Stimulated activated CD4-positive, alpha-beta T cell treated with anti-CD3 and anti-CD28 coated beads, Interleukin-15, amount 100 ng/mL, for 48 hours (primary cell): ENCODE measurements at places on chromosomes 5 and 9.
A peak's percentile ranks its signal among the peaks of the same experiment; 100 is the strongest.

DNA sequence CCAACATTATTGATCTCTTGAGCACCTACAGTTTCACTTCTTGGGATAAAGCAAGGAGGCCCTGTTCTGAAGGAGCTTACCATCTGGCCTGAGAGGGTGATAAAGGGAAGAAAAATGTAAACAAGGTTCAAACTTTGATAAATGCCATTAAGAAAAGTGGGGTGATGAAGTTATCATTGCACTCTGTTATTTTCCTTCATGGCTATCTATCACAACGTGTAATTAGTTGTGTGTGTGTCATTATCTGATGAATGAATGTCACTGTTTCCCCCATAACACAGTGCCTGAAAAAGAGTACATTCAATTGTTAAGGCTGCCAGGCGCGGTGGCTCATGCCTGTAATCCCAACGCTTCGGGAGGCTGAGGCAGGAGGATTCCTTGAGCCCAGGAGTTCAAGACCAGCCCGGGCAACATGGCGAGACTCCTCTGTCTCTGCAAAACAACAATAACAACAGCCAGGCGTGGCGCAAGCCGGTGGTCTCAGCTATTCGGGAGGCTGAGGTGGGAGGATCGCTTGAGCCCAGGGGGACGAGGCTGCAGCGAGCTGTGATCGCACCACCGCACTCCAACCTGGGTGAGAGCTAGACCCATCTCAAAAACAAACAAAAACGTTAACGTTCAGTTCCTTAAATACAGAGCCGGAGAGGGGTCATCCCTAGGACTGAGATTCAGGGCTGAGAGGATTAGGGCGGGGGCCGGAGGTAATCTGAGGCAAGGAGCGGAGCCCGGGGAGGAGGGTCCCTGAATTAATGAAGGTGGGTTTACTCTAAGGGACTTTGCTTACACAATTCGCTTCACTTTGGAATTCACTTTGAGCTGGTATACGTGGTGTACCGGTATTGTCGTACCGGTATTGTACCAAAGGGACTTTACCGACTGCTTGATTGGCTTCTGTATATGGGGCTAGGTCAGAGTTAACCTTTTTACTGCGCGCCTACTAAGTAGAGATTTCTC, 917 bp downstream of the NHP2 start:
- DNase-seq, result no peak

GRCh38 chr9:125472926-125473701, 211.5 kb downstream of the GAPVD1 start:
- DNase-seq, result no peak

- no peak for DNase-seq
Observed at GRCh38 chr5:151700820-151701219, 14.1 kb upstream of the SPARC start.

- DNase-seq, result no peak
Observed at GRCh38 chr5:16617274-16617968, 624 bp upstream of the RETREG1 start.

GRCh38 chr5:7410936-7411511, 15.1 kb downstream of the ADCY2 start:
- DNase-seq, result no peak

GRCh38 chr9:98284754-98285153, 29.3 kb upstream of the TBC1D2 start:
- no peak for DNase-seq

DNA sequence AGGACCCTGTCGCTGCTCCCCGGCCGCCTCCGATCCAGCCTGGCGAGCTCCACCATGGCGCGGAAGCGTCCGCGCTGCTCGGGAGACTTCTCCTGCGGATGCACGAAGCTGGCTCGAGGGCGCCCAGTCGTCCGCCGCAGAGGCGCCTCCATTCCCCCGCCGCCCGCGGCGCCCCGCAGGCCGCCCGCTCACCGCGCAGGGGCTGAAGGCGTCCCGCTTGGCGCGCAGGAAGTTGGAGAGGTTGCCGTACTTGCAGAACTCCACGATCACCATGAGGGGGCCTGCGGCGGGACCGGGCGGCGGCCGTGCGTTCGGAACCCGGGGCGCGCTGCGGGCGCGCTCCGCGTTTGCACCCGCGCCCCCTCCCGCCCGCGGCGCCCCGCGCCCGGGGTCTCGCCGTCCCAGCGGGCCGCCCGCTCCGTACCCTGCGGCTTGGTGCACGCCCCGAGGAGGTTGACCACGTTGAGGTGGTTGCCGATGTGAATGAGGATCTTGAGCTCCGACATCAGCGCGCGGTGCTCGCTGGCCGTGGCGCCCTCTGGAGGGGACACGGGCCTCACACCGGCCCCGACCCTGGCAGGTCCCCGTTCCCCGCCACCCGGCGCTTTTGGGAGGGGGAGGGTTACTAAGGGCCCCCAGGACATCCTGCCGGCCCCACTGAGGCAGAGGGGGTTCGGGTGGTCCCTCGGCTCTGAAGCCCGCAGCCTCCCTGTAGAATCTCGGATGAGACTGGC, 27.7 kb upstream of the SCGB3A1 start:
- peak; percentile 24 for DNase-seq

DNA sequence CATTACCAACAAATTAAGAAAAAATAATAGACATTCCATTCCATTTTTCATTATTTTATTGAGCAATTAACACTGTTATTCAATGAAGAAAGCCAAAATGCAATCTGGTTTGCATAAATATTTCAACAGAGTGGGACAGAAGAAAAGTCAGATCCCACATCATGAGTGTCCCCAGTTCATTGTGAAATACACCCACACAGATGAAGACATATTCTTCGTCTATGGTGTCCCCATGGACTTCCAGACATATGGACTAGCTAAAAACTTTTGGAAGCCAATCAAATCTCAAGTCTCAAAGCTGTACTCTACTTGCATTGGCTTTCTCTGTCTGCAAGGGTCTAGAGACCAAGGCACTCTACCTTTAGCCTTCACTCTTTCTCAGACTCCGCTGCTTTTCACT, 194.3 kb downstream of the SEMA5A start:
- DNase-seq, result no peak

DNA sequence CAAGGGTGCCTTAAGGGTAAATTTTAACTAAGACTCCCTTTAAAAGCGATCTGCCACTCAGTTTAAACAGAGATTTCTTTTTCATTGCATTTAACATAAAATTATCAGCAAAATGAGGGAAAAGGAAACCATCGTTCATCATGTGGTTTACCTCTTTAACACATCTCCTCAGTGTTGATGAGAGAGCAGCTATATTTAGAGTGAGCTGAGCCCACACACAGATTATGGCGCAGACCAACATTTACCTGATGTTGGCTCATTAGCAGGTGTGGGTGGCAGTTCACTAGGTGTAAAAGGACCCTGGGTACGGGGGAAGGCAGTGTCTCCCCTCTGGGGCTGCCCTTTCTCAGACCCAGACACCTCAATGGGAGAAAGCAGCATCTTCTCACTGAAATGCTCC, 149.8 kb downstream of the ENTREP1 start:
- no peak for DNase-seq

- DNase-seq, result no peak
Observed at GRCh38 chr9:23677446-23677845, 148.6 kb downstream of the ELAVL2 start.

DNA sequence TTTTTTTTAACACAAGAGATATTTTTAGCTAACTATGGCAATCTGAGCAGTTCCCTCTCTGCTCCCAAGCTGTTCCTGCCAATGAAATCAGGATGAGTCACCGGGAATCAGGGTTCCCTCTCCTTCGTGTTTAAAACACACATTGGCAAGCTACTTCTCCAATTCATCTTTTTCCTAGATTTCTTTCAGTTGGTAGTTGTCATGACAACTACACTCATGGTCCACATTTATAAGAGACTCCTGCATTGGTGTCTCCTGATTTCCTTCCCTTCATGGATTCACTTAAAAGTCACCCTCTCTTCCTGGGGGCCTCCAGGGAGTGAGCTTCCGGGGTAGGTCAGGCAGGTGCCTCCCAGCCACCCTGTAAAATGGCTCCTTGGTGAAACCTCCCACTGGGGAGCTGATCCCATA, 72.3 kb upstream of the NIPAL4 start:
- no peak for DNase-seq

- no peak for DNase-seq
Observed at GRCh38 chr9:84652496-84653120, 16.9 kb upstream of the NTRK2 start.

- DNase-seq, result no peak
Observed at GRCh38 chr9:7811677-7812076, 12.1 kb upstream of the DMAC1 start.

DNA sequence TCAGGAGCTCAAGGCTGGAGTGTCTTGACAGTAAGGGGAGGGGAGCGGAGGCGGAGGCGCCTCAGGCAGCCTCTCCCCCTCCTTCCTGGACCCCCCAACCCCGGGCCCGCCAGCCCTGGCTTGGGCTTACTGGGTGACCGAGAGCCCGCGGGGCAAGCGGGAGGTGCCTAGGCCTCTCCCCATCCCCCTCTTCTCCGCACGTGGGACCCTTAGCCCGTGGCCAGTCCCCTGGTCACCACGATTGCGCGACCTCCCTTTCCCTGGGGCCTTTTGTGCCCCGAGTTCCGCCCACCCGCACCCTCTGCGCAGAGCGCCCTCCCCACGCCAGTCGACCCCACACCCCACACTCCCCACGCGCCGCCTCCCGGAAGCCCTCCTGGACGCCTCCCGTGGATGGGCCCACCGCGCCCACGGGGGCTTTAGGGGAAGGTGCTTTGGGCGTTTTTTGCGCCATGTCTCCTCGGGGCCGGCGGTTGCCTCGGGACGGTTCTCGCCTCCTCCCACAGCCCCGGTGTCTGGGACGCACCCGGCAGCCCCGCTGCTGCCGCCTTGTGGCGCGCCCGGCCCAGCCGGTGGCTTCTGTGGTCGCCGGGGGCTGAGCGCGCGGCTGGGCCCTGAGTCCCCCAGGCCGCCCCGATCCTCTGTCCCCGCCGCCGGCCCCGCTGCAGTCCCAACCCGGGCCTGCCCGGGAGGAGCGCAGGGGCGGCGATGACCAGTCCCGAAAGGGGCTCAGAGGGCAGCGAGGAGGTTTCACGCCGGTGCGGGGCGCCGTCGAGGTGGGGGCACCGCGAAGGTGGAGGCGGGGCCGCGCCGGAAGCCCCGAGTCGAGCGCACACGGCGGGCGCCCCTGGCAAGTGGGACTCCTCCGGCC, 3.2 kb downstream of the TOR4A start:
- DNase-seq, result no peak

GRCh38 chr5:73624888-73625287, 1.1 kb upstream of the ARHGEF28 start:
- no peak for DNase-seq

- DNase-seq, result no peak
Observed at GRCh38 chr9:78406933-78407332, 110.0 kb downstream of the PSAT1 start.

DNA sequence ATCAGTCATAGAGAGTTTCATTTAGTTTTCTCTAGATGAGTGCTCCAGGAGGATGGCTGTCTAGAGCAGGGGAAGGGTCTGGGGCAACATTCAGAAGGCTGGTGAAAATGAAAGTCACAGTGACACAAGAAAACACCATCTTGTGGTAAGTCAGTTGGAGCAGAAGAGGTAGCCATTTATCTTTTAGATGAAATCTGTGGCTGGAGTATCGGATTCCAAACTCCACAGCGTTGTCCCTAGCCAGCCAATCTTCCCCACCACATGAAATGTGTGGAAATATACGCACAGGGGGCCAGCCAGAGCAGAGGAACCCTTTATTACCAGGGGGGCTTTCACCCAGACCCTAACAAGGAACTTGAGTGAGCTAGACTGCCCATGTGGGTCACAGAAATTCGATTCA, 15.9 kb upstream of the TNFAIP8 start:
- no peak for DNase-seq

- no peak for DNase-seq
Observed at GRCh38 chr5:54021431-54022164, 288.8 kb downstream of the ARL15 start.

DNA sequence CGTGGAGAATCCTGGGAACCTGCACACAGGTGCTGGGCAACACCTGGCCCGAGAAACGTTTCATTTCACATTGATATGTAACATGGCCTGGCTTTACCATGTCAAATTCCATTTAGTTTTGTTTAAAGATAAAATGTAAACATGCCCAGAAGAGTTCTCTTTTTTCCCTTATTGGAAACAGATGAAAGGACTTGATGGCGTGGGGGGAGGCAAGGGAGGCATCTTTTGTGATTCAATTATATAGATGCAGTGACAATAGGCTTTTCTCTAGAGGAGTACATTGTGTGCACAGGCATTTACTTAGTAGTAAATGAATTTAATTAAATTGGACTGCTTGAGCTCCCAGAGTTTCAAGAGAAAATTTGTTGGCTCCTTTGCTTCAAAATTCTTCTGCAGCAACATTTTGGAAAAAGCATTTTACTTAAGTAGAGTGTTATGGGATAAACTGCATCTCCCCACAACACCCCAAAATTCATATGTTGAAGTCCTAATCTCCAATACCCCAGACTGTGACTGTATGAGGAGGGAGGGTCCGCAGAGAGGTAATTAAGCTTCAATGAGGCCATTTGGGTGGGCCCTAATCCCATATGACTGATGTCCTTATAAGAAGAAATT, 254.3 kb upstream of the NFIL3 start:
- DNase-seq, result no peak

DNA sequence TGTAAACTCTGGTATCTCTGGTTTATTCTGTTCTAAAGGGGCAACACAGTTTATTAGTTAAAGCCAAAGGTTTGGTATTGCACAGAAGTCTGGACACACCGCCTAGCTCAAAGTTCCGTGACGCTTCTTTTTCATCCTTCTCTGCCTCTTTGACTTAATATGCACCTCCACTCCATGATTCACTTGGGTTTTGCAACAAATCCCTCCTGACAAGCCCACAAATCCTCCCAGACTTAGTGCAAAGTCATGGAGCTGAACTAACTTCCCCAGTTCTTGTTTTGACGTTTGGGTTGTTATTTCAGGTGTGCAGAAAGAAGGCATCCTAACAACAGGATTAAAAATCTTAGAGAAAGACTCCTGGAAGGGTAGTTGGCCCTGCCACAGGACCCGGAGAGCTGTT, 441.6 kb upstream of the DMAC1 start:
- no peak for DNase-seq

DNA sequence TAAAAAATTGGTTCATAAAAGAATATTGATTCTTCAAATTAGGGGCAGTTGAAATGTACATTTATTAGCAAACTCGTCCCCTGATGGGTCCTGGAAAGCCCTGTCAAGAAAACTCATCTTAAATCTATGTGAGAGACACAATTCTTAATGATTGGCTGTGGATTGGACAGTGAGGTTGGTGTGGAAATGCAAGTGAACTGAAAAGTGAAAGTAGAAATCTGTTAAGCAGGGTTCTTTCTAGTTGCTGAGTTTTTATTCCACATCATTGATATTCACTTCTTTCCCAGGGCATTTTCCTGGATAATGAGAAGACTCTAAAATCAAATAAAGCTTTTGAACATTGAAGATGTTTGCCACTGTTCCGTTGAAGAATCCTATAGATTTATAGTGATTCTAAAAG, 292.4 kb downstream of the MAST4 start:
- DNase-seq, result no peak
